ENCODE measurements at places on chromosomes 7 and 10. TPM values are rescaled to one million over a fixed set of nuclear protein-coding genes. Genes with fewer than 3 reads are reported as not detected.

DNA sequence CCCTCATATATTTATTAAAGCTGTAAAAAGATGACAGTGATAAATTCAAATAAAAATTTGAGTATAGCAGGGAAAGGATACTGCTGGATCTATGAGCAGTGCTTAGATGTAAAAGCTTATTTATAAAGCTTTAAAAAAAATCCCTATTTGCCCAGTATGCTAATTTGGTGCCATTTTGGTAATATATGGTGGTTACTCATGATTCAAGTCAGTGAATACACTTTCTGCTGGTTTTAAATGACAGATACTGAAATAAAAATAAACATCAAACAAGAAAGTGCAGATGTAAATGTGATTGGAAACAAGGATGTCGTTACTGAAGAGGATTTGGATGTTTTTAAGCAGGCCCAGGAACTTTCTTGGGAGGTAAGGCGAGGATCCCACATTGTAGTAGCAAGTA, 134.4 kb upstream of the SAMD8 start:
- no peak for DNase-seq

- DNase-seq, result no peak
Measured at GRCh38 chr10:8403711-8404371, 349.4 kb downstream of the GATA3 start.

TFPI2 gene
- 13.9 TPM for polyA plus RNA-seq

LMOD2 gene
- not detected for polyA plus RNA-seq

RBP3 gene
- polyA plus RNA-seq, result 0.09 TPM

DNA sequence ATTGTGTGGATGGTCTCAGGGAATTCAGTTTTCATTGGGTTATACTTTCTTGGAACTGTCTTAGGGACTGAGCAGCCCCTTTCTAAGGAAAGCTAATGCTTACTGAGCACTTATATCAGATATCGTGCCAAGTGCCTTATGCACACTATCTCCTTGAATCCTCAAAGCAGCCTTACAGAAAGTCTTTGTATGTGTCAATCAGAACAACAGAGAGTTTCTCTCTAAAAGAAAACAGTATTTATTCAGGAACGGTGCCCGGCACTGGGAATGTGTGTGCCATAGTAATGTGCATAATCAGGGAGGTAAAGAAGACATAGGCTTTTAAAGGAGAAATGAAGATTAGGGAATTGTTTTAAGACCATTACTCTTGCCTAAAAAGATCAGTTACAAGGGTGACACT, 17.3 kb downstream of the ANTXRL start:
- DNase-seq, result no peak

- no peak for DNase-seq
Measured at GRCh38 chr10:14601872-14602725, 172.6 kb downstream of the FAM107B start.

GRCh38 chr10:43218951-43219837, 47.7 kb downstream of the RASGEF1A start:
- no peak for DNase-seq

GRCh38 chr7:41796331-41796730, 93.4 kb upstream of the INHBA start:
- DNase-seq, result no peak

DNA sequence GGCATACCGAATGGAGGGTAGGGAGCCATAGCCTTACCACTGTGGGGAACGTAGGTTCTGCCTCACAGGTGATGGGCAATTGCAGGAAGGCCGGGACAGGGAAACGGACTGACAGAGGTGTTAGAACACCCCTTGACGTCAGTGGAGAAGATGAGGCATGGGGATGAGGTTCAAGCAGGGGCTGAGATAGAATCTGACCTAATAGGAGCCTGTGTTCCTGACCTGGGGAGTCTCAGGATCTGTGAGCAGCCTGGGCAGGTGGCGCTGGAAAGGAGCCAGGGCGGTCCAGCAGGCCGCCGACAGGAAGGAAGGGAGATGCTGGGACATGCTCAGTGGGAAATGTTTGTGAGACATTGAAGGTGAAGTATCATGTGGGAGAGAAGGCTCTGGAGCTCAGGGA, 109.4 kb downstream of the WDFY4 start:
- no peak for DNase-seq

- no peak for DNase-seq
Measured at GRCh38 chr10:95242581-95243317, 48.1 kb downstream of the PDLIM1 start.

- DNase-seq, result no peak
Measured at GRCh38 chr7:156305351-156305750, 335.2 kb upstream of the RNF32 start.

NPY4R2 gene
- polyA plus RNA-seq, result not detected

- DNase-seq, result no peak
Measured at GRCh38 chr10:71268247-71268691, 50.8 kb upstream of the SLC29A3 start.

PRTFDC1 gene
- polyA plus RNA-seq, result 50.7 TPM

DNA sequence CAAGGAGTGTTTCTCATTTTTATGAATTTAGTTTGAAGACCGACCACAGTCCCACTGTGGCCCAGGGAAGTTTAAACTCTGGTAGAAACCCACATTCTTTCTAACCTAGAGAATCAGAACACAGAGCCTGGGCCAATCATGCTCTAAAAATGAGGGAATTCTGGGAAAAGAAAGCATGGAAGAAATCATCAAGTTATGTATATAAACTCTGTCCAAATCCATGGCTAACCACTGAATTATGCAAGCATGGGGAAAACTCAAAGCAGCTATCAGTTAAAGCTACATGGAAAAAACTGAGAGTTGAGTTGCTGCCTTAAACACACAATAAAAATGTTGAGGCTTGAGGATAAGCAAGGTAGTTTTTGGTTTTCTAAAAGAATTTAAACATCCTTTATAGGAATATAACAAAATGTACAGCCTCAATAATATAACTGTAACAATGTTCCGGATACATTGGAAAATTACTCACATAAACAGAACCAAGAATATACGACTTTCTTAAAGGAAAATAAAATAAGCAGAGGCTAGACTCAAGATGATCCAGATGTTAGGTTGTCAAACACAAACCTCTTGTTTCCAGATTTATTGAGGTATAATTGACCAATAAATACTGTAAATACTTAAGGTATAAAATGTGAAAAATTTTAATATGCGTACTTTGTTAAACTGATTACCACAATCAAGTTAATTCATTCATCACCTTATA, 311.2 kb upstream of the GNAI1 start:
- no peak for DNase-seq

MLXIPL gene
- polyA plus RNA-seq, result 4.2 TPM

Measured in right renal pelvis (tissue), 4 donors.